Chondrocyte (in vitro differentiated cells): ENCODE measurements at places on chromosomes 16 and 17. TPM values are rescaled to one million over a fixed set of nuclear protein-coding genes. Genes with fewer than 3 reads are reported as not detected.

The CLEC3A gene
- total RNA-seq, result not detected in 3 replicates

The SLFN14 gene
- total RNA-seq, result not detected in 3 replicates

The KRTAP4-1 gene
- not detected in 3 replicates for total RNA-seq

The RPH3AL gene
- total RNA-seq, result 3.4 to 4.1 TPM (median 4.0 TPM) in 3 replicates

The QRICH2 gene
- total RNA-seq, result 4.7 to 5.2 TPM (median 5.0 TPM) in 3 replicates

The BEAN1 gene
- total RNA-seq, result 3.1 to 4.1 TPM (median 3.7 TPM) in 3 replicates

The SULT1A2 gene
- total RNA-seq, result not detected in 3 replicates

DNA sequence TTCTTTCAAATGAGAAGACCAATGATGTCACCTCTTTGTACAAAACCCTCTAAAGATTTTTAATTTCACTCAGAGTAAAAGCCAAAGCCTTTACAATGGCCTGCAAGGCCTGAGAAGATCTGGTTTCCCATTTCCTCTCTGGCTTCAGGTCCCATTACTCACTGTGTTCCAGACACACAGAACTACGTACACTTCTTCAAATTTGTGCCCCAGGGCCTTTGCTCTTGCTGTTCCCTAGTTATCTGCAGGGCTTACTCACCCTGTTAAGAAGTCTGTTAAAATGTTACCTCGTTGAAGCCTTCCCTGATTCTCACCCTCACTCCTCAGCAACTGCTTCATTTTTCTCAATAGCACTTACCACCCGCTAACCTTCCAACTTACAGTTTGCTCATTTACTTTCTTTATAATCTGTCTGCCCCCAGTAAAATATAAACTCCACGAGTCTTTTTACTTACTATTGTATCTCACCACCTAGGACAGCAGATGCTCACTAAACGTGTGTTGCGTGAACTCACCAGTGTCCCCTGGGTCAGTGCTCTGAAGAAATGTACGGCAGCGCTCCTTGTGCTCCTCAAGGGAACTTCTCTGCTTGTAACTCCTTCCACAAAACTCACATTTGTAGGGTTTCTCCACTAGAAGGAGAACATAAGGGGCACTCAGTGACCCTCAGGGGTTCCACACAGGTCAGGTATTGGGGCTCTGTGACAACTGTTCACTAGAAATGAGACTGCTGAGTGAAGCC is 50.2 kb downstream of the GRB7 start:
- DNase-seq, result no peak
- no peak overlapping the region for H3K4me3 ChIP-seq
- H3K27ac ChIP-seq, result no peak overlapping the region
- peaks cover 55% of the 10 kb centered on the region for H3K27me3 ChIP-seq
- no peaks in the 10 kb centered on the region for H3K36me3 ChIP-seq

DNA sequence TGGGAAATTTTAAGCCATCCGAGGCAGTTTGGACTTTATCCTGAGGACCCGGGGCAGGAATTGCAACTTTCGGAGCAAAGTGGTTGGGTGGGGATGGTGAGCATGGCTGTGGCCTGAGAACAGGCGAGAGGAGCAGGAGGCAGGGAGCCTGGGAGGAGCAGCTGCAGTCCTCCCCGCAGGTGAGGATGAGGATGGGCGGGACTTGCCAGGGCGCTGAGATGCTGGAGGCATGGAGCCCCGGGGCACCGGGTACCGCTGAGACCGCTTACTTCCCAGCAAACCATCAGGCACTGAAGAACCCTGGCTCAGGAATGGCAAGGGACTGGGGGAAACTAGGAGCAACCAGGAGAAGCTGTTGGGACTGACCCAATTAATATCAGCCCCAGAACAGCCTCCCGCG is 210.8 kb downstream of the GSG1L start:
- peaks cover 5% of the 10 kb centered on the region for H3K4me1 ChIP-seq
- H3K36me3 ChIP-seq, result peaks cover 2% of the 10 kb centered on the region
- H3K27me3 ChIP-seq, result peaks cover 56% of the 10 kb centered on the region

- no peaks in the 10 kb centered on the region for H3K4me1 ChIP-seq
- no peak overlapping the region for H3K27ac ChIP-seq
- DNase-seq, result no peak
- H3K36me3 ChIP-seq, result peaks cover 15% of the 10 kb centered on the region
- H3K4me3 ChIP-seq, result no peak overlapping the region
- H3K27me3 ChIP-seq, result no peaks in the 10 kb centered on the region
Measured at GRCh38 chr16:2950773-2951172, 13.3 kb upstream of the KREMEN2 start.

DNA sequence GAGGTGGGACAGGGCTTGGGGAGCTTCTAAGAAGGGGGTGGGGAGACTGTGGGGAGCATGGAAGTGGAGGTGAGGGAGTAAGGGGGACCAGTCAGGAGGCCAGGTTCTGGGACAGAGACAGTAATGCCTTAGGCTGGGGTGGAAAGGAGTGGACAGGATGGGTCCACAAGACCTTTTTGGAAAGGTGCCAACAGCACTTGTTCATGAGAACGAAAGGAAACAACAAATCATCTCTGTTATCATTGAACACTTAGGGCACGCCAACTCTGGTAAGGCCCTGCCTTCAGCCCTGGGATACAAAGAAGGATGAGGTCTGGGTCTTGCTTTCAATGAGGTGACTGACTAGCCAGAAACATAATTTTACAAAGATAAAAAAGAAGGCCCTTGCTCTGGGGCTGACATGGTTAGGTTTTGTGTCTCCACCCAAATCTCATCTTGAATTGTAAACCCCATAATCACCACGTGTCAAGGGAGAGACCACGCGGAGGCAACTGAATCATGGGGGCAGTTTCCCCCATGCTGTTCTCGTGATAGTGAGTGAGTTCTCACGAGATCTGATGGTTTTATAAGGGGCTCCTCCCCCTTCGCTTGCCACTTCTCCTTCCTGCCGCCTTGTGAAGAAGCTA is 113.8 kb downstream of the SLC39A11 start:
- H3K36me3 ChIP-seq, result no peaks in the 10 kb centered on the region
- no peaks in the 10 kb centered on the region for H3K27me3 ChIP-seq
- H3K4me1 ChIP-seq, result peaks cover 28% of the 10 kb centered on the region
- peak overlapping the region; percentile 35 for H3K4me3 ChIP-seq

DNA sequence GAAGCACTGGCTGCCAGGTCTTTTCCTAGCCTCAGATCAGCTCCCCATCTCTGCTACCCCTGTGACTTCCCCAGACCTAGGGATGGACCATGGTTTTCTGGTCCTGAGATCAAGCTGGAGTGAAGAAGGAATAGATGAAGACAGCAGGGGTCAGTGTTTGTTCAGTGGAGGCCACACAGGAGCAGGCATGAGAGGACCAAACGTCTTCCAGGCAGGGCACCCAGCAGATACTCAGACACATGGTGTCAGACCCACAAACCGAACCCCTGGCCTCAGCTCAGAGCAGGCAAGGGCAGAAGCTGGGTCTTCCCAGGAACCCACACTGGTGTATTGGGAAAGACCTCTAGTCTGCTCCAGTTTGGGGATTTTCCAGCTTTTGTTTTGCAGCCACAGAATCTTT is 189.7 kb downstream of the IRX5 start:
- H3K27me3 ChIP-seq, result peaks cover 11% of the 10 kb centered on the region
- H3K4me1 ChIP-seq, result no peaks in the 10 kb centered on the region
- H3K27ac ChIP-seq, result no peak overlapping the region
- H3K36me3 ChIP-seq, result no peaks in the 10 kb centered on the region

GRCh38 chr16:12024429-12024828 is 47.9 kb downstream of the SNX29 start:
- DNase-seq, result no peak
- no peaks in the 10 kb centered on the region for H3K4me1 ChIP-seq
- H3K4me3 ChIP-seq, result no peak overlapping the region
- H3K27ac ChIP-seq, result no peak overlapping the region

GRCh38 chr17:872855-873254 is 90.7 kb downstream of the MRM3 start:
- no peak overlapping the region for H3K4me3 ChIP-seq
- peaks cover 6% of the 10 kb centered on the region for H3K36me3 ChIP-seq
- H3K4me1 ChIP-seq, result peaks cover 55% of the 10 kb centered on the region
- no peak overlapping the region for H3K27ac ChIP-seq
- DNase-seq, result no peak

DNA sequence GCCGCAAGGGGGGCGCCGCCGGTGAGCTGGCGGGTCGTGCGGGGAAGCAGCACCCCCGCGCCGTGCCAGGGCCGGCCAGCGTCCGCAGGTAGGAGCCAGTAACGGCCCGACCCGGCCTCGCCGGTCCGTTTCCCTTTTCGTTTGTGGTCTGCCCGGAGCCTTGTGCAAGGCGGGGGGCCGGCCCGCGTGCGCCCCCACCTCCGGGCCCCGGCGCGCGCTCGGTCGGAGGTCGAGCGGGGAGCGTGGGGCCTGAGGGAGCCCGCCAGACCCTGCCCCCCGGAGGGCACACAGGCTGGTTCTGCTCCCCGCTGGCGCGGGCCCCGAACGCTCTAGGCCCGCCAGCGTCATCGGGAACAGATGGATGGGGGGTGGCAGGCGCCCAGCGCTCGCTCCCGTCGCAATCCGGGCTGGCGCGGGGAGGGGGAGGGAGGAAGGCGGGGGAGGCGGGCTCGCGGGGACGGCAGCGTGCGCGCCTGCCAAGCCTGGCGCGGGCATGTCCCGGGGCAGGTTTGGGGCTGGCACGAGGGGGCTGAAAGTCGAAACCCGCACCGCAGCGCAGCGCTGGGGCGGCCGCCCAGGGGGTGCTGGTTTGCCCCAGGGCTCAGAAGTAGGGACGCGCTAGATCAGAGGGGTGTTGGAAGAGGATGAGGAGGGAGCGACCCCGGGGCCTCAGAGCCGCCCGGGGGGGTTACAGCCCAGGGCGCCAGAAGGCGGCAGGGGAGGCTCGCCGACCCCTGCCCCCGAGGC is 1.5 kb upstream of the GSE1 start:
- no peaks in the 10 kb centered on the region for H3K27me3 ChIP-seq
- H3K4me1 ChIP-seq, result peaks cover 22% of the 10 kb centered on the region
- no peaks in the 10 kb centered on the region for H3K36me3 ChIP-seq
- no peak for DNase-seq
- peak overlapping the region; percentile 81 for H3K27ac ChIP-seq

- no peak overlapping the region for H3K4me3 ChIP-seq
- peaks cover 8% of the 10 kb centered on the region for H3K4me1 ChIP-seq
- no peak for DNase-seq
Measured at GRCh38 chr17:69716556-69716955, 302.1 kb downstream of the MAP2K6 start.

- DNase-seq, result no peak
- peaks cover 98% of the 10 kb centered on the region for H3K4me1 ChIP-seq
- peaks cover 71% of the 10 kb centered on the region for H3K36me3 ChIP-seq
- peak overlapping the region; percentile 99 for H3K4me3 ChIP-seq
Measured at GRCh38 chr17:50187751-50188530, 13.5 kb downstream of the COL1A1 start.

GRCh38 chr16:2428784-2429033 is 538 bp upstream of the CCNF start:
- peak overlapping the region; percentile 74 for H3K4me3 ChIP-seq
- no peak for DNase-seq
- H3K27ac ChIP-seq, result peak overlapping the region; percentile 54
- H3K27me3 ChIP-seq, result no peaks in the 10 kb centered on the region
- peaks cover 4% of the 10 kb centered on the region for H3K36me3 ChIP-seq

DNA sequence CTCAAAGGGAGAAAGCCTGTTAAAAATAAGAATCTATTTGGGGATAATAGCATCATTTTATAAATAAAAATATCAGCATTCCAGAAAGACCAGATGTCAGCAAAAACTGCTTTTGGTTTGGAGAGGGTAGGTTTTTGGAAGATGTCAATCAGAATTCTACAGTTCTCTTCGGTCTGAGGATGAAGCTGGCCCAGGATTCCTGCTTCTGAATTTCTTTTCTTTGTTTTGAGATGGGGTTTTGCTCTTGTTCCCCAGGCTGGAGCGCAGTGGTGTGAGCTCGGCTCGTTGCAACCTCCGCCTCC is 31.0 kb upstream of the PITPNA start:
- no peak overlapping the region for H3K27ac ChIP-seq
- peaks cover 29% of the 10 kb centered on the region for H3K4me1 ChIP-seq
- no peak for DNase-seq
- no peaks in the 10 kb centered on the region for H3K36me3 ChIP-seq
- H3K4me3 ChIP-seq, result no peak overlapping the region
